CD4-positive, alpha-beta T cell treated with Interleukin-17A for 1 hour (primary cell): ENCODE measurements at places on chromosomes 11 and 22.

DNA sequence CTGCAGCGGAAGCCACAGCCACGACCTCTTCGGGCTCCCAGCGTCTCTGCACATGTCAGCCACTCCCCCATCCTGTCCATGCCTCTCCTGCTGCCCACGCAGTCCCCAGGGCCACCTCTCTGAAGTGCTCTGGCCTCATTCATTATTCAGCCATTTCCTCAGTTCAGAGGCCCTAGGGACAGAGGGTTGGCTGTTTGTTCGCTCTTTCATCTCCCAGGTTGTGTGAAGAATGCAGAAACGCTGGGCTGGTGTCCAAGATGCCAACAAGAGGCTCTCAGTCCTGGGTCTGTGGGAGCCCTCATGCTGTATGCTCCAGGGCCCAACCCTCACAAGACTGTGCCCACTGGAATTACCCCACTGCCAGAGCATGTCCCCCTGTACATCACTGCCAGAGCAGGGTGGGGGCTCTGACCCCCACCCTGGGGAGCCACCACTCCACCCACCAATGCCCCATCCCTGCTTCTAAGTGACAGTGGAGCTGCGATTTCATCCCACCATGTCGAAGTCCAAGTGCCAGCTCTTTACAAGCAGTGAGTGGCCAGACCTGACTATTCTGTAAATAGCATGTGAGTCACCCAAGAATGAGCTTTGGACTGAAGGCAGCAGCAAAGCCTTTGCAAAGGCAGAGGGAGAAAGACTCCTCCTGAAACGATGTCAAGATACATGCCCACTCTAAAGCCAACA is 209.6 kb downstream of the BUD13 start:
- DNase-seq, result no peak

- DNase-seq, result no peak
Measured at GRCh38 chr11:70477609-70478008, 79.3 kb downstream of the CTTN start.

DNA sequence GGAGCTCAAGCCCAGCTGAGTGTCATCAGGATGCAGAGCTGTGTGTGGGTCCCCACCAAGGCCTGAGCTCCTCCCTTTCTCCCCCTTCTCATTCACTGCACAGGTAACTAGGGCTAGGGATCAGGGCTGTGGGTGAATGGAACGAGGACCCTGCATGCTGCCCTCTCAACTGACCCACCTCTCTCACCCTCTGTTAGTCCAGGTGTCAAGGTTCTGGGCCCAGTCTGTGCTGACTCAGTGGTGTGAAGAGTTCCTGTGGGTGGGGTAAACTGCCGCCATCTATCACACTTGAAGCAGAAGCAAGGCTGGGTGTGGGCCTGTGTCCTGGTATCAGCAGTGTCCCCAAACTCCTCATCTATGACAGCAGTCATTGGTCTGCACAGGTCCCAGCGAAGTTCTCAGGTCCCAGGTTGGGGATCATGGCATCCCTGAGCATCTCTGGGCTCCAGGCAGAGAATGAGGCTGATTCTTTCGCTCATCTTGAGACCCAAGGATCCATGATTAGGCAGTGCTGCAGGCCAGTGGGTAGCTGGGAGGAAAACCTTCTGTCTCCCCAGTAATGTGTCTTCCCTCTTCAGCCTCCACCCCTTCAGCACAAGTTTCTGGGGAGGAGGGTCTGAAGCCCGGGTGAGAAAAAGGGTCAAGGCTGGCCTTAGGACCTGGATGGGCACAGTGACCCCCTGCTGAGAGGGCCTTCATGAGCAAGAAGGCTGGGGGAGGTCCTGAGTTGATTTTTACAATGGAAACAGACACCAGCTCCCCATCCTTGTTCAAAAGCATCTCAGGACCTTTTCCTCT is 109.8 kb downstream of the ZNF280B start:
- no peak for DNase-seq

- no peak for DNase-seq
Measured at GRCh38 chr22:23714596-23715578, 24.1 kb downstream of the RGL4 start.

- DNase-seq, result no peak
Measured at GRCh38 chr11:91798240-91798639, 426.4 kb upstream of the FAT3 start.
